ENCODE measurements at places on chromosomes 7 and 10. TPM values are rescaled to one million over a fixed set of nuclear protein-coding genes. Genes with fewer than 3 reads are reported as not detected.

CCDC3 gene
- 166 TPM for total RNA-seq

WIPF3 gene
- total RNA-seq, result 2.4 TPM

RBM20 gene
- 9.9 TPM for total RNA-seq

GRCh38 chr10:77702166-77702565 is 64.6 kb upstream of the KCNMA1 start:
- DNase-seq, result no peak

GRCh38 chr10:11721806-11722205 is 20.4 kb upstream of the ECHDC3 start:
- no peak for DNase-seq

- no peak for DNase-seq
Observed at GRCh38 chr10:51896849-51897248, 197.5 kb upstream of the CSTF2T start.

TAS2R4 gene
- 1.6 TPM for total RNA-seq

OIT3 gene
- 0.23 TPM for total RNA-seq

Data from aorta (tissue), 5 donors.